ENCODE measurements at places on chromosomes 2 and 18.

DNA sequence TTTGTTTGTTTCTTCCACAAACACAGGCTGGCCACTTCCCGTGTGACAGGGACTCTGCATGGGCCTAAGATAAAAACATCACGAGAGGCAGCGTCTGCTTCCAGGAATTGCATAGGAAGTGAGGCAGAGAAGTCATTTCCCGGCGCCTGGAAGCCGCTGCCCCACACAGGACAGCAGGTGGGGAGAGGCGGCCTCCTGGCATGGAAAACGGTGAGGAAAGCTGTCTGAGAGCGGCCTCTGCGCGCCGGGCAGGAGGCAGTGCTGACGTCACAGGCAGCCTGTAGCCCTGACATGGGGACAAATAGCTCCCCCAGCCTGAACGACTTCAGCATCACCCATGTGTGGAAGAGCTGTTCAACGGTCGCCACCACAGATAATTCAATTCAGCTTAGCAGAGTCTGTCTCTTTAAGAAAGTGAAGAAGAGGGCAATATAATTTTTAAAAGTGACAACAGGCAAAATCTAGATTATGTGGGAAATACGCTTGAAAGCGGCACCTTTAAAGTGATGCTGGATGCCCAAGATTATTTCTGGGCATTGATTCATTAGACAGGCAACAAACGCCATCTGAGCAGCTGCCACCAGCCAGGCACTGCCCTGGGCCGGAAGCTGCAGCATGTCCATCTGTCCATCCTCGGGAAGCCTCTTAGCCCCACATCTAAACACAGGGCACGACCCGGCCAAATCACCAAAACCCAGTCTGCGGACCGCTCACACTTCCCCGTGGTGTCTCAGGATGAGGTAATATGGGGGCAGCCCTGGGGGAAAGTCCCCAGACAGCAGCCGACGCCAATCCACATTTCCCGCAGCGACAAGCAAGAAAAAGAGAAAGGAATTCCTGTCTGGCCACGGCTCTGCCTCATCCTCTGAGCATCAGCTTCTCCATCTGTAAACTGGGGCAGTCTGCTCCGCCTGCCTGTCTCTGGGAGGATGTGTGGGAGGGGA lies 138.9 kb downstream of the PXDN start:
- no peak for DNase-seq

DNA sequence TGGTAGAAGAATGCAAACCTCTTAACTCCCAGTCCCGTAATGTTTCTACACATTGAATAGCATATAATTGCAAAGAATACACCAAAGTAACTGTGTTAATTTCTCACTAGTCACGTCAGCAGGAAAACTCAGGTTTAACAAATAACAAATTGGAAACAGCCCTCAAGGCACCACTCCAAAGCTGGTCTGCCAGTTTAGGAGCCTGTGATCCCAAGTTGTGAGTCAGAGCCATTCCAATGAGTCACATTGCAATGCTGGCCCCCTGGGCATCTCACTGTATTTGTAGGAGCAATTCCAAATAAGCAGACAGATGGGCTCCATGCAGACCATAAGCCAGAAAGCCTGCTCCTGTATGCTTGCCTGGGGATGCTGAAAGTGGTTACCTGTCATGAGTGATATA lies 143.2 kb upstream of the SETBP1 start:
- DNase-seq = no peak

DNA sequence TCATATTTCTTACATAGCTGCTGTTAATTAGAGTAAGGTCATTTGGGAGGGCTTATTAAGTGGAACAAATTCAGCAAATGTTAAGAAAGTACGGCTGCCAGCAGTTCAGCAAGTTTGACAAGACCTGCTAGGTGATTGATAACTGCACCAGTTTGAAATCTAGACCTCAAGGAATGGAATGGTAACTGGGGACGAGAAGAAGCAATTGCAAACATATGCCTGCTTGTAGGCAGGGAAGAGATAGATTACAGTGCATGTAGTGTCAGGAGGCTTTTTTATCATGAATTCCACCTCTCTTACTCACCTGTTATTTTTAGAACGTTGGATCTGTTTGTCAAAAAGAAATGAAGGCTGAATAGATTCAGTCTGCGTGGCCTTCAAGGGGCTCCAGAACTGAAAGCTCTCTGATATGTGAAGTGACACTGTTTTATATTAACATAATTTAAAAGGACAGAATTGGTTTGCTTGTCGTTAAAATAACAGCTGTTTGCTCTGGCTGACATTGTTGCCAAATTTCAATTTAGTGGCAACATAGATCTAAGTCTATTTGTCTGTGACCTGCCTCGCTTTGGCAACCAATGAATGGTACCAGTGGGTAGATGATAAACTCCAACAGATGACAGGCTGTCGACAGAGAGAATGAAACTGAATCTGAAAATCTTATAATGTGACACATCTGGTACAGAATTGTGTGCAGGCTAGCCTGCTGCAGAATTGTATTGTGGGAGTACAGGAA lies 199.3 kb downstream of the ZNF407 start:
- no peak for DNase-seq

- no peak for DNase-seq
These were observed 40.0 kb downstream of the SH3BP4 start for GRCh38 chr2:234991793-234992192.

DNA sequence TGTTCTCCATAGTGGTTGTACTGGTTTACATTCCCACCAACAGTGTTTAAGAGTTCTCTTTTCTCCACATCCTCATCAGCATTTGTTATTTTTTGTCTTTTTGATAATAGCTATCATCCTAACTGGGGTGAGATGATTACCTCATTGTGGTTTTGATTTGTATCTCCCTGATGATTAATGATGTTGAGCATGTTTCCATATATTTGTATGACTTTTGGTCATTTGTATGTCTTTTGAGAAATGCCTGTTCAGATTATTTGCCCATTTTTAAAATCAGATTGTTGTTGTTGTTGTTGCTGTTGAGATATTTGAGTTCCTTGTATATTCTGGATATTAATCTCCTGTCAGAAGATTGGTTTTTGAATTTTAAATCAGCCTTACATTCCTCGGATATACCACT lies 147.5 kb downstream of the NCOA1 start:
- DNase-seq = no peak

DNA sequence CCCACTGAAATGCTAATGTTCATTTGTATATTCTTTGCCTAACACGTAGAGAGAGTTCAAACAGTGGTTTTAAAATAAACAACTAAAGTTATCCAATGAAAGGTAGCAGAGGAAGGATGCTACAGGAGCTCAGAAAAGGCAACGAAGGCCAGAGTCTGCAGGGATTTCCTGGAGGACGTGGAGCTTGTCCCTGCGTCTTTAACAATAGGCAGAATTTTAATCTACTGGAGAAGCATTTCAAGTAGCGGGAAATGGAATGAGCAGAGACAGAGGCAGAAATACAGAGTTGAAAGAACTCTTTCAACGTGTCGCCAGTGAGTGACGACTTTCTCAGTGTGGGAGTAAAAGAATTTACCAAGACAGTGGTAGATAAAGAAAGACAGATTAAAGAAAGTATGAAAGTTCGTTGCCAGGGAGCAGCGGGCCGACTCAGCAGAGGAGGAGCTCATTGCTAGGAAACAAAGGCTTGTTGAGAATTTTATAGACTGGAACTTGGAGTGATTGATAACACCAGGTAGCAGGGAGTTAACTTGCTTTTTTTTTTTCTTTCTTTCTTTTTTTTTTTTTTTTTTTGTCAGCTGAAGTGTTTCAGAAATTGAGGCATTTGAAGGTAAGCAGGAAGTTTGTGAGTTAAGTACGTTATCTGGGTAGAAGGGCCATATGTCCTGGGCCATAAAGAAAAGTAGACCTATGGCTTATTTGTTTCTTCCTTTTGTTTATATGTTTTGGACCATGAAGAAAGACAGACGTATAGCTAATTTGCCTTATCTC lies 625 bp upstream of the NBAS start:
- no peak for DNase-seq

DNA sequence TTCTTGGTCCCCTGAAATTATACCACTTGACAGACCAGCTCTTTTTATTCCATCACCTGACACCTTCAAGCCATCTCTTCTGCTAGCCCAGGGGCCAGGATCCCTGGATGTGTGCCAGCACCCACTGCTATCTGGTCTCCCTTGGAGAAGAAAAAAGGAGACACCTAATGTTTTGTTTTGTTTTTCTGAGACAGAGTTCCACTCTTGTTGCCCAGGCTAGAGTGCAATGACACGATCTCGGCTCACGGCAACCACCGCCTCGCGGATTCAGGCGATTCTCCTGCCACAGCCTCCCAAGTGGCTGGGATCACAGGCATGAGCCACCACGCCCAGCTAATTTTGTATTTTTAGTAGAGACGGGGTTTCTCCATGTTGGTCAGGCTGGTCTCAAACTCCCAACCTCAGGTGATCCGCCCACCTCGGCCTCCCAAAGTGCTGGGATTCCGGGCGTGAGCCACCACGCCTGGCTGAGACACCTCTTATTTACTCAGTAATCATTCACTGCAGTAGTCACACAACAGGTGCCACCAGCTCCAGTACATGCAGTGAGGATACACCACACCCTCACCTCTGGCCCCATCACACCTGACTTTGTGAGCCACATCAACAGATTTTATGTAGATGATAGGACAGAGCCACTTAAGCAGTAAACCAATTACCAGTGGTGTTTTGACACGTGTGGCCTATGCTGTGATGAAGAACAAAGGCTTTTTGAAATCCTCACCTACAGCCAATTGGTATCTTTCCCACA lies 42.8 kb upstream of the PCBP1 start:
- no peak for DNase-seq

DNA sequence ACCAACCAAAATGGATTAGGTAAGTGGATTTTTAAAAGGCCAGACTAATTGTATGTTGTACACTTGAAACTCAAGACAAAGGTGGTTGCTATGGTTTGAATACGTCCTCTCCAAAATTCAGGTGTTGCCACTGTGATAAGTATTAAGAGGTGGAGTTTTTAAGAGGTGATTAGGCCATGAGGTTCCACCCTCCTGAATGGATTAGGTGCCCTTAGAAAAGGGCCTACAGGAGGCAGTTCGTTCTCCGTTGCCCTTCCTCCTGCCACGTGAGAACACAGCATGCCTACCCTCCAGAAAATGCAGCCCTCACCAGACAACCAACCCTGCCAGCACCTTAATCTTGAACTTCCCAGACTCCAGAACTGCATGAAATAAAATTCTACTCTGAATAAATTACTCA lies 51.2 kb downstream of the CHMP3 start:
- DNase-seq = no peak

DNA sequence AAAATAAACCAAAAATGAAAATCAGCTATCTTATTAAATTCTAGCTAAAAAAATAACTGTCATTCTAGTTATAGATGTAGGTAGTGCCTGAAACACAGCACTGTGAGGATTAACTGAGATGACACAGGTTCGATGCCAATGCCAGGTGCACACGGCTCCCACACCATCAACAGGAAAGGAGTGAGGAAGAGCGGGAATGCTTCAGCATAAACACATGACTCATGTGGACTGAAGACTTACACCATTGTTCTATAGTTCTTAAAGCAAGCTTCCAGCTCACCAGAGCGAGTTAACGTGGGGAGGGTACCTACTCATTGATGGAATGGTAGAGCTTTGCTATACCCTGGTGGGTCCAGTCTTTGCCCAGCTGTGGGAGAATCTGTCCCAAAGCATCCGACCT lies 76.7 kb downstream of the EMILIN2 start:
- DNase-seq = no peak

DNA sequence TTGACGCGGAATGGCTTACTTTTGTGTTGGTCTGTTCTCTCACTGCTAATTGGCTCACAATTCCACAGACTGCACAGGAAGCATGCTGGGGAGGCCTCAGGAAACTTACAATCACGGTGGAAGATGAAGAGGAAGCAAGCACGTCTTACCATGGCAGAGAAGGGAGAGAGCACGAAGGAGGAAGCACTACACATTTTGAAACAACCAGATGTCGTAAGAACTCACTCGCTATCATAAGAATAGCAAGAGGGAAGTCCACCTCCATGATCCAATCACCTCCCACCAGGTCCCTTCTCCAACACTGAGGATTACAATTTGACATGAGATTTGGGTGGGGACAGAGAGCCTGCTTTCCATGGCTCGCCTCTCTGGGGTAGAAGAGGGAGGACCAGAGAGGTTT lies 106.2 kb downstream of the KCNF1 start:
- DNase-seq = no peak

- DNase-seq = no peak
These were observed 11.5 kb downstream of the GNLY start for GRCh38 chr2:85705680-85706039.
